GM23338 (cell line): ENCODE measurements at places on chromosomes 7 and 10. TPM values are rescaled to one million over a fixed set of nuclear protein-coding genes. Genes with fewer than 3 reads are reported as not detected.

DNA sequence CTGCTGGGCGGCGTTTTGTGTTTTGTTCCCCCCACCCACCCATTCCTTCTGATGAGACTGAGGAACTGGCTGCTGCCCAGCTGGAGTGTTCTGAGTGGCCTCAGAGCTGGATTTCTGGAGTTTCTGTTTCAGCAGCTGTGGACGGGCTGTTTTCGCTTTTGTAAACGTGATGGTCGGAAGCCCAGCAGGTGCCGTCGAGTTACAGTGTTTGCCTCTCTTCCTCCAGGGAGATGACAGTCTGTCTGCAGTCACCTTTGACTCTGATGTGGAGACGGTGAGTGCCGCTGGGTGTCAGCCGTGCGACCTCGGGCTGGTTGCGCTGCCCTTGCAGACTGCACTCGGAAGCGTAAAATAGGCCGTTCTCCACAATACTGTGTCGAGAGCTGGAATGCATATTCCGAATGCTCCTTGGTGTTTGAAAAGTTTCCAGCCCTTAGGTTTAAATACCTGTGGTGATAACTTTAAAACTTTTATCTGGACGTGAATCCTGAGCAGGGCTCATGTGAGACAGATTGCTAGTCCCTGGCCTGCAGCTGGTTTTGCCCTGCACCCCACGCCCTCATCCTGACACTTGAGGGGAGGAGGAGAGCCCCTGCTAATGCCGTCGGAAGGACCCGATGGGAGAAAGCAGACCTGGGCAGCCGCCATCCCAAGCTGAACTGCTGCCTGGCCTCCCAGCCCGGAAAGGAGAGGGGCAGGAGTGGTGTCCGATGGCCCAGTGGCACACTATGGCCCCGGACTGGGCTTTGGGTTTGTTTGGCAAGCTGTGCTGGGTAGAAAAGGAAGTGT lies 8.3 kb downstream of the IQCE start:
- H3K27me3 ChIP-seq: no peaks in the 10 kb centered on the region
- no peak for DNase-seq
- H3K4me1 ChIP-seq: no peaks in the 10 kb centered on the region; the same call in 1 of the 2 replicates
- H3K36me3 ChIP-seq: no peaks in the 10 kb centered on the region
- H3K4me3 ChIP-seq: no peak overlapping the region

GRCh38 chr10:113175176-113175575 lies 225.1 kb downstream of the TCF7L2 start:
- H3K27me3 ChIP-seq: no peaks in the 10 kb centered on the region
- H3K4me3 ChIP-seq: no peak overlapping the region
- no peak for DNase-seq
- H3K27ac ChIP-seq: no peak overlapping the region
- H3K4me1 ChIP-seq: peaks cover 23% of the 10 kb centered on the region

LRGUK gene
- total RNA-seq: 3.8 and 7.1 TPM in 2 replicates

- DNase-seq: no peak
- H3K4me1 ChIP-seq: peaks cover 6% of the 10 kb centered on the region; the same call in 1 of the 2 replicates
- H3K36me3 ChIP-seq: no peaks in the 10 kb centered on the region
- no peaks in the 10 kb centered on the region for H3K27me3 ChIP-seq
Observed at GRCh38 chr10:5512881-5513612, 11.7 kb upstream of the CALML3 start.

DNA sequence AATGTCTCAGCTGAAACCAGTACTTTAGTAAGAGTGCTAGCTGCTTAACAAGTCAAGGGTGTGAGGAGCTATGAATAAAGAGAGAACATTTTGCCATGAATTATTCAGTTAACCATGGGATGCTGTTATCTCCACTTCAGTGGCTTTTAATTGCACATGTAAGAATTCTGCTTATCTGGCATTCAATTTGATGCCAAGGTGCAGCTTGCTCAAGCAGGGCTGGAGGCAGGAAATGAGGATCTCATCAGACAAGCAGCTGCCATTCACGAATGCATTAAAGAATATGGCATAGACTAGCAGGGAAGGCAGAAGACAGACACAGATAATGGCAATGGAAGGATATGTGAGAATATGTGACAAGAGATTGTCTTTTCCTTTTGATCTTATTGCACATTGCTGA lies 697.8 kb downstream of the NRG3 start:
- DNase-seq: no peak
- no peaks in the 10 kb centered on the region for H3K27me3 ChIP-seq
- no peak overlapping the region for H3K4me3 ChIP-seq
- no peaks in the 10 kb centered on the region for H3K36me3 ChIP-seq
- no peak overlapping the region for H3K27ac ChIP-seq
- H3K4me1 ChIP-seq: 0 out of 2 replicates have a peak, but pooled peaks cover 3% of the 10 kb centered on the region

MDH2 gene
- total RNA-seq: 126 and 150 TPM in 2 replicates

- H3K27me3 ChIP-seq: no peaks in the 10 kb centered on the region
- H3K36me3 ChIP-seq: no peaks in the 10 kb centered on the region
- no peak overlapping the region for H3K27ac ChIP-seq
Observed at GRCh38 chr10:5594271-5595049, 69.7 kb downstream of the CALML3 start.

IL6 gene
- not detected in 2 replicates for total RNA-seq

WEE2 gene
- 0.16 TPM in 1 of 2 replicates, not detected in the other for total RNA-seq

HYAL4 gene
- total RNA-seq: not detected in 2 replicates

- H3K36me3 ChIP-seq: no peaks in the 10 kb centered on the region
- peaks cover 12% of the 10 kb centered on the region; the same call in 1 of the 2 replicates for H3K4me1 ChIP-seq
- peaks cover 61% of the 10 kb centered on the region for H3K27me3 ChIP-seq
Observed at GRCh38 chr7:155368894-155369600, 71.4 kb downstream of the INSIG1 start.

- no peaks in the 10 kb centered on the region; the same call in 1 of the 2 replicates for H3K36me3 ChIP-seq
- no peak for DNase-seq
- H3K4me3 ChIP-seq: no peak overlapping the region
- no peak overlapping the region for H3K27ac ChIP-seq
Observed at GRCh38 chr10:131561897-131562296, 250.4 kb upstream of the TCERG1L start.

GRCh38 chr10:126135941-126136595 lies 239.7 kb downstream of the FANK1 start:
- H3K27me3 ChIP-seq: no peaks in the 10 kb centered on the region
- DNase-seq: no peak
- H3K27ac ChIP-seq: no peak overlapping the region
- H3K4me3 ChIP-seq: no peak overlapping the region

FAM180A gene
- total RNA-seq: not detected in 2 replicates

DNA sequence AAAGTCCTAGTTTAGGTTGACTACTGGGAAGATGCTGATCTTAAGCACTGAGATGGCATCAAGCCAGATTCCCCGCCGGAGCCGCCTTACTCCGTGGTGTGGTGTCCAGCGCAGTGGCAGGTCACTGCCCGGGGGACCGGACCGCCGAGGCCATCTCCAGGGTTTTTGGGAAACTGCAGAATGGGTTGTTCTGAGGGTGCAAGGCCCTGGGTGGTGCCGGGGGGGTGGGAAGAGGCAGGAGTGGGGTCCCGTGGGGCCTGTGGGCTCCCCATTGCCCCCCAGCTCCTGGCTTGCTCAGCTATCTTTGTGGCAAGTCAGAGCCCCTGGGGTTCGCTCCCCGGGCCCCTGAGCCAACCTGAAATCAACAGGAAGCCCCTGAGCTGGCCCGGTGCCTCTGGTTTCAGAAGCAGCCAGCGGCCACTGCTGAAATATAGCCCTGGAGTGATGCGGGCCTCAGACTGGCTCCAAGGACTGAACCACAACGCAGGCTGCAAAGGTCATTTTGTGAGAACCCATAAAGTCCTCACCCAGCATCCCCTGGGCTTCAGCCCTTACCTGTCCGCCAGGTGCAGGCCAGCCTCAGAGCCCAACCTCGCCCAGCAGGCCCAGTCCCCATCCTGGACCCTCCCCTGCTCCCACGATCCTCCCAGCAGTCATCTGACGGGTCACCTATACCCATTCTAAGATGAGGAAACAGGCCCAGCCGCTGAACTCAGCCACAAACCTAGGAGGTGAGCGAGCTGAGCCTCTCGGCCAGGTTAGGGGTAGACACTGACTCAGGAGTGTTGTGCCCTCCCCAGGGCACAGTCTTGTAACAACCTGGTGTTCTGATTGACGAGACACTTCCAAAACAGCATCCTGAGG lies 102.7 kb downstream of the PDGFA start:
- H3K4me1 ChIP-seq: no peaks in the 10 kb centered on the region
- no peaks in the 10 kb centered on the region for H3K36me3 ChIP-seq

GRCh38 chr7:371119-371778 lies 81.3 kb downstream of the FOXL3 start:
- H3K36me3 ChIP-seq: no peaks in the 10 kb centered on the region
- no peak overlapping the region for H3K4me3 ChIP-seq
- no peak for DNase-seq
- H3K27ac ChIP-seq: no peak overlapping the region
- no peaks in the 10 kb centered on the region for H3K27me3 ChIP-seq
- no peaks in the 10 kb centered on the region for H3K4me1 ChIP-seq

MYL10 gene
- total RNA-seq: not detected in 2 replicates

GRCh38 chr10:89151857-89152256 lies 55.3 kb downstream of the CH25H start:
- no peaks in the 10 kb centered on the region for H3K4me1 ChIP-seq
- no peak overlapping the region for H3K4me3 ChIP-seq
- H3K27ac ChIP-seq: no peak overlapping the region
- no peaks in the 10 kb centered on the region for H3K27me3 ChIP-seq

DNA sequence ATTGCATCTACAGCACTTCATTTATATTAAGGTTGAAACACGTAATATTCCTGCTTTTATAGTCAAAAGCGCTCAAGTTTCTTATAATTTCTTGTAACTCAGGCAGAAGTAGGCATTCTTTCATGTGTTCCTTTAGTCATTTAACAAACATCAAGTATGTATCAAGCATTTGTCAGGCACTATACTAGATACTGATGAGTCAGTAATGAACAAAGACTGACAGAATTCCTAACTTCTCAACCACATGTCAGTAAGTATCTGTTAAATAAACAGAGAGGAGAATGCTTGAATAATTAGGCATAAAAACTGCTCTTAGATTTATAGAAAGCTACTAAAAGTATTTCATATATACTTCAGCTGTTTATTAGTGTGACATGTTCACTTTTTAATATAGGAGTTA lies 9.9 kb downstream of the CRPPA start:
- no peaks in the 10 kb centered on the region for H3K4me1 ChIP-seq
- no peak overlapping the region for H3K27ac ChIP-seq
- H3K27me3 ChIP-seq: no peaks in the 10 kb centered on the region
- no peak overlapping the region for H3K4me3 ChIP-seq

DNA sequence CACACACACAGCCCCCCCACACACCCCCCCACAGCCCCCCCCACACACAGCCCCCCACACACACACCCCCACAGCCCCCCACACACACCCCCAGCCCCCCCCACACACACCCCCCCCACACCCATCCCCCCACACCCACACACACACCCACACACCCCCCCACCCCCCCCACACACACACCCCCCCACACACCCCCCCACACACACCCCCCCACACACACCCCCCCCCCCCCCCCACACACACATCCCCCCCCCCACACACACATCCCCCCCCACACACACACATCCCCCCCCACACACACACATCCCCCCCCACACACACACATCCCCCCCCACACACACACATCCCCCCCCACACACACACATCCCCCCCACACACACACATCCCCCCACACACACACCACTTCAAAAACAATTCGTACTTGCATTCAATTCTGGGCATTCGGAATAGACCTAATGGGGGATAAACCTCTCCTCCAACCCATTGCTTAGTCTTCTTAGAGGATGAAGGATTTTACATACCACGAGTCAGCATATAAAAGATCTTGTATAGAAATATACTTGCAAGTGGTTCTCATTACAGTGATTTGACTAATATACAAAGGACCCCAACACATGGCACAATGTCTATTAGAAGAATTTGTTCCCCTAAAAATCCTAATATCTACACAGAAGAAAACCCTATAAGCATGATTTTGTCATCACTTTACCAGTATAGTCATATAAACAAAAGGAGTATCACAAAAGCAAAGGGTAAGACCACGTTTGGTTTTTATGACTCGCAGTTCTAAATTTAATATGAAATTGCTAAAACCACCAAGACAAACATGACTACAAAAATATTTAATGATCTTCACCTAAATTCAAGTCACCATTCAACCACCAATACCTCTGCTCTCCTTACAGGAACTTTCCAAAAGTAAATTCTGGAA lies 80.9 kb downstream of the DIP2C start:
- H3K4me3 ChIP-seq: no peak overlapping the region
- H3K27ac ChIP-seq: no peak overlapping the region
- no peaks in the 10 kb centered on the region for H3K36me3 ChIP-seq
- H3K4me1 ChIP-seq: peaks cover 12% of the 10 kb centered on the region
- no peak for DNase-seq

- no peak for DNase-seq
Observed at GRCh38 chr10:48316236-48316635, 9.8 kb downstream of the MAPK8 start.

DNA sequence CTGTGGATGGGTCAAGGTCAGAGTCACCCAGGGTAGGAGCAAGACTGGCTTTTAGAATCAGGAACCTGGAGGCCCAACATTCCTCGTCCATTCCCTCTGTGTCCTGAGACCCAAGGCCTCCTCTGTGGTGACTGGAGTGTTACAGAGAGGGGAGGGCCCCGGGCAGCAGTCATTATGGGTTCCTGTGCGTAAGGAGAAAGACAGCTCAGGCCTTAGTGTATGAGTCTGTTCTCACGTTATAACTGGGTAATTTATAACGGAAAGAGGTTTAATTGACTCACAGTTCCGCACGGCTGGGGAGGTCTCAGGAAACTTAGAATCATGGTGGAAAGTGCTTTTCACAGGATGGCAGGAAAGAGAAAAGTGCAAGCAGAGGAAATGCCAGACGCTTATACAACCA lies 422.3 kb downstream of the TCERG1L start:
- no peak overlapping the region for H3K27ac ChIP-seq
- no peaks in the 10 kb centered on the region for H3K36me3 ChIP-seq
- no peak overlapping the region for H3K4me3 ChIP-seq

DNA sequence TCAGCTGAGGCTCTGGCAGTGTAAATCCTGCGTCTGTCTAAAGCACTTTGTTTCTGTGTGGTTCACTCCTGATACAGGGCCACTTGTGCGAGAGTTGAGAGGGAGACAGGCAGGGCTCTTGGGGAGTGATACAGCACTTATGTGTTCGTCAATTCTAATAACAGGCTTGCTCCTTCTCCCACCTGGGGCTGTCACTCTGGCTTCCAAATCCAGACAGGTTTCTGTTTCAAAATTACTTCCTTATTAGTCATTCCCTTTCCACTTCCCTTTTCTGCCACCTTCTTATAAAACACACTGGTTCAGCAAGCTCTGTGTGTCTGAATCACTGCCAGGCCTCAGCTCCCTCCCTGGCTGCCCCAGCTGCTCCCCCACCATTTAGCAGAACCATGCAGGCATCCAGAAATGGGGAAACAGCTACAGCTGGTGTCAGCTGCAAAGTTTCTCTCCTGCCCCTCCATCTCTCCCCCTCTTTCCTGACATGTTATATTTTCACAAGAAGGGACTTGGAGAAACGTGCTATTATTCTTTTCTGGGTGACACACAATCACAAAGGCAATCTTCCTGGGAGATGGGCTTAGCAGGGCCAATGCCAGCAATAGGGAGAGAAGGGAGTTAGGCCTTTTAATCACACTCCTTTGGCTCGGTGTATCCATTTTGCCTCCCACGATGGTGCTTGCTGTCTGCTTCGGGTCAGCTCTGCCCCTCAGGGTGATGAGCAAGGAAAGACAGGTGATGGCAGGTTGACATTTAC lies 58.4 kb upstream of the ZNRF2 start:
- no peaks in the 10 kb centered on the region for H3K4me1 ChIP-seq
- H3K4me3 ChIP-seq: no peak overlapping the region
